ENCODE measurements at places on chromosomes 4 and X.

GRCh38 chr4:136865526-136865925, 666.8 kb downstream of the PCDH18 start:
- no peak for DNase-seq

GRCh38 chr4:150117094-150117493, 38.8 kb downstream of the DCLK2 start:
- DNase-seq, result no peak

DNA sequence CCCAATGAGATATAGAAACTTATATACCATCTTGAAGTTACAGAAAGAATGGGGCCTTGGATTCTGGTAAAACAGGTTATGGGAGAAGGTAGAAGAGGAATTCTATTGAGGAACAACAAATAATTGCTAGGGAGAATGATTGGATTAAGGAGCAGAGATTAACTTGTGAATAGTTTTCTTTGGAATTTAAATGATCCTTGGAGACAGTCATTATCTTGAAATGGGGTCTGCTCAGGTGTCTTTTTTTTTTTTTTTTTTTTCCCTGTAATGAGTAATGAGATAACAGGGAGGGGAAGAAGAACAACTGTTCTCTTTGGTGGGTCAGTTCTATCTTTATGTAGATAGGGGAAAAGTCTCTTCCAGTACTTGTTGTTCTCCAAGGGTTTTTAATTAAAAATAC, 1406.0 kb downstream of the RPA4 start:
- no peak for DNase-seq

- DNase-seq, result no peak
Measured at GRCh38 chr4:26126143-26126718, 194.6 kb upstream of the RBPJ start.

DNA sequence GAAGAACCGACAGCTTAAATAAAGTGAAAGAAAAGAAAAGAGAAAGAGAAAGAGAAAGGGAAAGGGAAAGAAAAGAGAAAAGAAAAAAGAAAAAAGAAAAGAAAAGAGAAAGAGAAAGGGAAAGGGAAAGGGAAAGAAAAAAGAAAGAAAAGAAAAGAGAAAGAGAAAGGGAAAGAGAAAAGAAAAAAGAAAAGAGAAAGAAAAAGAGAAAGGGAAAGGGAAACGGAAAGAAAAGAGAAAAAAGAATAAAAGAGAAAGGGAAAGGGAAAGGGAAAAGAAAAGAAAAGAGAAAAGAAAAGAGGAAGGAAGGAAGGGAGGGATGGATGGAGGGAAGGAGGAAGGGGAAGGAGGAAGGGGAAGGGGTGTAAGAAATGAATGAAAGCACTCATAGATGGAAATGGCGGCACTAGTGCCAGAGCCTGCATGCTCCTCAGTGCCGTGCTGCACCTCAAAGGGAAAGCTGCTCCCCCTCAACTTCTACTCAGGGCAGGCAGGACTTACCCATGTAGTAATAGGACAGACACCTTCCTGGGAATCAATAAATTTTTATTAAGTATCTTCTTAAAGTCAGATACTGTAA, 70.7 kb downstream of the AFAP1 start:
- DNase-seq, result no peak

DNA sequence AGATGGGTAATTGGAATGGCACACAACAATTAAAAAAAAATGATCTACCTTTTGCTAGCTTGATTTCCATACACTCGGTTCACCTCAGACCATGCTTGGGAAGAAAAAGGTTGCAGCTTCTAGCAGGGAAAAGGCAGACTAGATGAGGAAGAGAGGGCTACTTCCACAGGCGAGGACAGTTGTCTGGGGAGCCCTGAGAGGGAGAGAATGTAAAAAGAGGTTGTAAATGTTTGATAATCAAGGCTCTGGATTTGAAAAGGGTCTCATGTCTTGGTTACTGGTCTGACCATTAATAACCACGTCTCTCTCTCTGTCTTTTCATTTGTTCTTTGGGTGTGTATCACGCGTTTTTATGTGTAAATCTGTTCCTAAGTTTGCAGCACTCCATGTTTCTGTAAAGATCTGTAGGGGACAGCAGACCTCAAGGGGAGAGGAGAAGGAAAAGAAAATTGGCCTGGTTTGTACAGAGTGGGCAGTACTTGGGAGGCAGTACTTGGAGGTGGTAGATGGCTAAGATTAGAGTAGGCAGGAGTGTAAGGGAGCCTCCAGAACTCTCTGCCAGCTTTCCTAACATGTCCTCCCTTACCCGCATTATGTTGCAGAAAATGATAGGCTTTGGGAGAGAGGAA, 750 bp downstream of the ARMCX5 start:
- no peak for DNase-seq

DNA sequence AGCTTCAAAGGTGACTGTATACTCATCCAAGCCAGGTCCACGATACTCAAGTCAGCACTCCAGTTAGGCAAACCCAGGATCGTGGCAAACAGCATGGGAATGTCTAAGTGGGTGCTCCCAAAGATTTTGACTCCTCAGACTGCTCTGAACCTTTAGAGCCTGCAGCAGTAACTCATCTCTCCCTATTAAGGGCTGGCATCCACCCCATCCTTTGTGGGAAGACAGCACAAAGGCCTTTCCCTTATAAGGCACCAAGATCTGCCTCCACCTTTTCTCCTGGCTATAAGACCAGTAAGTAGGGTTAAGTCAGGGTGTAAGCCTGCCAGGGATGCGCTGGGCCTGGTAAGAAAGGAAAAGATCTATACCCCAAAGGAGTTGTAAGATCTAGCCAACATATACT, 23.6 kb upstream of the SLC25A43 start:
- no peak for DNase-seq

DNA sequence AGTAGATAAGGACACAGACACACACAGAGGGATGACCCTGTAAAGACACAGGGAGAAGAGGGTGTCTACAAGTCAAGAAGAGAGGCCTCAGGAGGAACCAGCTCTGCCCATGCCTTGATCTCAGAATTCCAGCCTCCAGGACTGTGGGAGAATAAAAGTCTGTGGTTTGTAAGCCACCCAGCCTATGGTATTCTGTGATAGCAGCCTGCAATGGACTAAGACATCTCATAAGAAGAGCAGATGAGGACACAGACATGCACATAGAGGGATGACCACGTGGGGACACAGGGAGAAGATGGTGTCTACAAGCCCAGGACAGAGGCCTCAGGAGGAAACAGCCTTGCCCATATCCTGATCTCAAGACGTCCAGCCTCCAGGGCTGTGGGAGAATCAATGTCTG, 9.4 kb downstream of the XG start:
- no peak for DNase-seq

- DNase-seq, result no peak
Measured at GRCh38 chrX:134373736-134374135, 86.2 kb upstream of the HPRT1 start.

GRCh38 chr4:19009881-19010280, 988.3 kb upstream of the LCORL start:
- no peak for DNase-seq

DNA sequence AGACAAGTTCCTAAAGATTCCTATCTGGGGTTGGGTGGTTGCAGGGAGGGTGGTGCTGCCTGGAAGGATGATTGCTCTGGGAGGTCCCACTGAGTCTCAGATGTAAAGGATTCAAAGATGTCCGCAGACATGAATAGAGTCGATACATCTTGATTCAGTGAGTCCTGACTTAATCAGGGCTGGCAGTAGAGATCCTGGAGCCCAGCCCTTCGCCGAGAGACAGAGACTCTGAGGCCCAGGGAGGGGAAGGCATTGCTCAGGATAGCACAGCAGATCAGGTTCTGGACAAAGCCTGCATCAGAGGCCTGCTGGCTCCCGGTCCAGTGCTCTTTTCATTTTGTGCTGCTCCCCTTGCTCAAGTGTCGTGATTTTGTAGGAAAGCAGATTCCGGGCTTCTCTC, 21.7 kb downstream of the PJA1 start:
- no peak for DNase-seq

- no peak for DNase-seq
Measured at GRCh38 chr4:114284629-114285028, 305.2 kb upstream of the ARSJ start.

GRCh38 chrX:24619647-24620046, 27.5 kb downstream of the PCYT1B start:
- DNase-seq, result no peak

DNA sequence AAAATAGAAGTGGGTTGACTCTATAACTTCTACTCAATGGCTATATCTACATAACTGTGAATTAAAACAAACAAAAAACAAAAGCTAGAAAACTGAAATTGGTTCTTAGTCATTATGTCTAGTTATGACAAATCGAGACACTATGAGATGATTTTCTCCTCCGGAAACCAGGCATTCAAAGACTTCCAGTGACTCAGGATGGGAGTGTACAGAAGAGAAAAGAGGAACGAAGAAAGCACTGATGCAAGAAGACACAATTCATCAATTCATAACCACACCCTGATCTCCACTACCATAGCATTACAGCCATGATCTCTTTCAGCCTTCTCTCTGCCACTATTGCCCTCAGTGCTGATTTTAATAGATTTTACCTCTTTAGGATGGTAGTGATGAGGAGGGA, 253.6 kb downstream of the CBLL2 start:
- no peak for DNase-seq

DNA sequence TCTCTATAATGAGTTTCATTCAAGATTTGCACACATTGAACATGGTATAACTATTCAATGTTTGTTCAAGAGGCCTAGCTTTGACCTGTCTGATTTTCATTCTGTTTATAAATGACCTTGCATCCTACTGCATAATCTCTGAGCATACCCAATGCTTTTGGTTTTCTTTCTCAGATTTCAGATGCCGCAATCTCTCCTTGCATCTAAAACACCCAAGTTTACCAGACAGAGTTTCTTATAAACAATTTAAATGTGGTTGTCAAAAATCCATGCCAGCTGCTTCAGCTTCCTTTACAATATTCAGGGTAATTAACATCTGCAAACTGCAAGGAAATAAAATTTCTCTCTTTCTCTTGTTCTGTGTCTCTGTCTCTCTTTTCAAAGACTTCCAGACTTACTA, 123.0 kb upstream of the PCDH18 start:
- no peak for DNase-seq

All from T-cell (primary cell).